Hepatocyte (in vitro differentiated cells): ENCODE measurements at places on chromosomes 1 and 21. TPM values are rescaled to one million over a fixed set of nuclear protein-coding genes. Genes with fewer than 3 reads are reported as not detected.

GRCh38 chr1:37038227-37039093 is 4.1 kb upstream of the GRIK3 start:
- peaks cover 94% of the 10 kb centered on the region for H3K27me3 ChIP-seq
- DNase-seq, result peak; percentile 52
- H3K36me3 ChIP-seq, result no peaks in the 10 kb centered on the region
- H3K4me3 ChIP-seq, result no peak overlapping the region
- no peak overlapping the region for H3K27ac ChIP-seq

DNA sequence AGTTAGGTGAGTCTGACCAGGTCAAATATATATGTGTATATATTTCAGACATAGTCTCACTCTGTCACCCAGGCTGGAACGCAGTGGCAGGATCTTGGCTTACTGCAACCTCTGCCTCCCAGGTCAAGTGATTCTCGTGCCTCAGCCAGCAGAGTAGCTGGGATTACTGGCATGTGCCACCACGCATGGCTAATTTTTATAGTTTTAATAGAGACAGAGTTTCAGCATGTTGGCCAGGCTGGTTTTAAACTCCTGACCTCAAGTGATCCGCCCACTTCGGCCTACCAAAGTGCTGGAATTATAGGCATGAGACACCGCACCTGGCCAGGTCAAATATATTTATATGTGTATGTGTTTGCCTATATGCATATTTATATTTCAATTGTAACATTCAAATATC is 581.5 kb upstream of the B3GALT2 start:
- no peaks in the 10 kb centered on the region for H3K4me1 ChIP-seq
- no peak overlapping the region for H3K27ac ChIP-seq
- no peaks in the 10 kb centered on the region for H3K36me3 ChIP-seq
- no peaks in the 10 kb centered on the region for H3K27me3 ChIP-seq

DNA sequence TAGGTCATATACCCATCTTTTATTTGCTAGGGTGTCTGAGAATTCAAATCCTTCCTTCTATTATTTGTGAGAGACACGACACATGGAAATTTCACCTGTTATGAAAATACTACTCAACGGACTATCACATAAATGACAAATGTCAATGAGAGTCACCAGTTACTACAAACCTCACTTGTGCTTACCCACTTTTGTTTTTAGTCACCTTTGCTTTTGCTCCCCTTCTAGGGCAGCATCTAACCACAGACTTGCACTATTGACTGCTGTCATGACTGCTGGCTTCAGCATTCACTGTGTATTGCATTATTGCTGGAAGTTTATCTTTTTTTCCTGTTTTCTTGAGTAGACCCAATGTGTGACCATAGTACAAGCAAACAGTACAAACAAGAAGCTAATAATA is 1048.0 kb downstream of the PLA2G4A start:
- H3K27ac ChIP-seq, result no peak overlapping the region
- no peaks in the 10 kb centered on the region for H3K36me3 ChIP-seq
- no peak for DNase-seq
- no peak overlapping the region for H3K4me3 ChIP-seq
- no peaks in the 10 kb centered on the region for H3K4me1 ChIP-seq

The SERPINC1 gene
- polyA plus RNA-seq, result 53.5 and 85.4 TPM in 2 replicates

- H3K36me3 ChIP-seq, result no peaks in the 10 kb centered on the region
- DNase-seq, result no peak
- no peaks in the 10 kb centered on the region for H3K4me1 ChIP-seq
- H3K27me3 ChIP-seq, result no peaks in the 10 kb centered on the region
- no peak overlapping the region for H3K27ac ChIP-seq
- no peak overlapping the region for H3K4me3 ChIP-seq
Observed at GRCh38 chr1:58649555-58649954, 50.3 kb downstream of the MYSM1 start.

The THEM4 gene
- polyA plus RNA-seq, result 20.2 and 25.2 TPM in 2 replicates

The MPL gene
- 0.16 and 0.54 TPM in 2 replicates for polyA plus RNA-seq

- H3K4me1 ChIP-seq, result peaks cover 18% of the 10 kb centered on the region
- DNase-seq, result peak; percentile 36
- H3K4me3 ChIP-seq, result no peak overlapping the region
- H3K27me3 ChIP-seq, result no peaks in the 10 kb centered on the region
Observed at GRCh38 chr1:246801241-246802020, 77.2 kb downstream of the SCCPDH start.

DNA sequence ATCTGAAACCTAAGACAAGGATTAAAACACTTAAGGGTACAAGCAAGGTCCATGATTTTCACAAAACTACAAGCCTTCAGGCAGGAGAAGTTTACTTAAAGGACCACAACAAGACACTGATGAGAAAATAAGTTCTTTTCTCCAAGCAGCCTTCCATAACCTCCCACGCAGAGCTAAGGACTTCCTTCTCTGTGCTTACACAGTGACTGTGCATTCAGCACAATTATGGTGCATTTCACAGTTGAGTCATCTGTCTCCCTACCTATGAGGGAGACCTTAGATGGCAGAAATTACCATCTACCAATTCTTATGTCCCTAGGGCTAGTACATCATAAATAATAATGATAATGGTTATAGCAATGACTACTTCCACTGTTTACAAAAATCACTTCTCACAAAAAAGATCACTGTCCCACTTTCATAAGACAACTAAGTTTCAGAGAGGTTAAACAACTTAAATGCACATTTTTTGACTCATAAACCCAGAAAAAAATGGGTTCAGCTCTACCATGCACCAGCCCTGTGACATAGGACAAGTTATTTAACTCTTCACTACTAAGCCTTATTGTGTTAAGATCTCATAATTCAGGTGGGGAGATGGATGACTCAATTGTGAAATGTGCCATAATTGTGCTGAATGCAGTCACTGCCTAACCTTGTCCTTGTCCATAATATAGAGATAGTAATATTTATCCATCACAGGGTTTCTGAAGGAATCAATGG is 45.3 kb downstream of the TARBP1 start:
- H3K4me3 ChIP-seq, result no peak overlapping the region
- no peaks in the 10 kb centered on the region for H3K36me3 ChIP-seq
- no peaks in the 10 kb centered on the region for H3K4me1 ChIP-seq
- no peak overlapping the region for H3K27ac ChIP-seq

The SDHC gene
- 291 and 358 TPM in 2 replicates for polyA plus RNA-seq

DNA sequence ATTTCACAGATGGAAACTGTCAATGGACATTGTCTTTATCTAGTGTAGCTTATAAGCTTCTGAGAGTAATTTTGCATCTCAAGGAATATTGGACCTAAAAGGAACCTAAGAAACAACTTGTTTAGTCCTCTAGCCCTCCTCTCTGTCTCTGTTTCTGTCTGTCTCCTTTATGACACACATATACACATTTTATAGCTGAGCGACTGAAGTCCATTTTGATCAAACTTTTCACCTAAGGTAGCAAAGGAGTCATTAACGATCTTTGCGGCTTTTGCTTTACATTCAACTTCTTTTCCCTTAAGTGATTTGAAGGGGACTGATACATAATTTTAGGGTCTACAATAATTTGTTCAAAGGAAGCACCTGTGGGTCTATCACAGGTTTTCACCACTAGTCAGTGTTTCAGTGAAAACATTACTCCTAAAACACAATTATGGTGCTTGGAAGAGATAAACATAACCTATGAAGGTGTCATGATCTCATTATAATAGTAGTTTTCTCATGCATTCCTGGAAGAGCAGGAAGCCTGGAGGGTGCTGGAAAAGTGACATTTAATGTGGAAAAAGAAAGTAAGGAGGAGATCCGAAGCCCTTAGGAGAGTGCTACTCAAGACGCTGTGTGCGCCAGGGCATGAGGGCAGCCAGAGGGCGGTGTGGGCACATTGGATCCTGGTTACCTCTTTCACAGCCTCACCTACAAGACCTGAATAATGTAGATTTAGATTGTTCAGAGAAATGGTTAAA is 248.6 kb downstream of the DNM3 start:
- peak; percentile 74 for DNase-seq
- H3K4me3 ChIP-seq, result no peak overlapping the region
- H3K27me3 ChIP-seq, result no peaks in the 10 kb centered on the region
- H3K36me3 ChIP-seq, result no peaks in the 10 kb centered on the region
- no peaks in the 10 kb centered on the region for H3K4me1 ChIP-seq
- peak overlapping the region; percentile 28 for H3K27ac ChIP-seq

GRCh38 chr1:202639500-202639899 is 70.8 kb downstream of the SYT2 start:
- no peak for DNase-seq
- H3K27ac ChIP-seq, result no peak overlapping the region
- H3K4me3 ChIP-seq, result no peak overlapping the region

The BRDT gene
- polyA plus RNA-seq, result not detected in 2 replicates

The SV2A gene
- 5.5 and 8.9 TPM in 2 replicates for polyA plus RNA-seq

The ST6GALNAC5 gene
- 1.6 and 3.7 TPM in 2 replicates for polyA plus RNA-seq

The CYP4X1 gene
- polyA plus RNA-seq, result 1.1 and 1.8 TPM in 2 replicates

DNA sequence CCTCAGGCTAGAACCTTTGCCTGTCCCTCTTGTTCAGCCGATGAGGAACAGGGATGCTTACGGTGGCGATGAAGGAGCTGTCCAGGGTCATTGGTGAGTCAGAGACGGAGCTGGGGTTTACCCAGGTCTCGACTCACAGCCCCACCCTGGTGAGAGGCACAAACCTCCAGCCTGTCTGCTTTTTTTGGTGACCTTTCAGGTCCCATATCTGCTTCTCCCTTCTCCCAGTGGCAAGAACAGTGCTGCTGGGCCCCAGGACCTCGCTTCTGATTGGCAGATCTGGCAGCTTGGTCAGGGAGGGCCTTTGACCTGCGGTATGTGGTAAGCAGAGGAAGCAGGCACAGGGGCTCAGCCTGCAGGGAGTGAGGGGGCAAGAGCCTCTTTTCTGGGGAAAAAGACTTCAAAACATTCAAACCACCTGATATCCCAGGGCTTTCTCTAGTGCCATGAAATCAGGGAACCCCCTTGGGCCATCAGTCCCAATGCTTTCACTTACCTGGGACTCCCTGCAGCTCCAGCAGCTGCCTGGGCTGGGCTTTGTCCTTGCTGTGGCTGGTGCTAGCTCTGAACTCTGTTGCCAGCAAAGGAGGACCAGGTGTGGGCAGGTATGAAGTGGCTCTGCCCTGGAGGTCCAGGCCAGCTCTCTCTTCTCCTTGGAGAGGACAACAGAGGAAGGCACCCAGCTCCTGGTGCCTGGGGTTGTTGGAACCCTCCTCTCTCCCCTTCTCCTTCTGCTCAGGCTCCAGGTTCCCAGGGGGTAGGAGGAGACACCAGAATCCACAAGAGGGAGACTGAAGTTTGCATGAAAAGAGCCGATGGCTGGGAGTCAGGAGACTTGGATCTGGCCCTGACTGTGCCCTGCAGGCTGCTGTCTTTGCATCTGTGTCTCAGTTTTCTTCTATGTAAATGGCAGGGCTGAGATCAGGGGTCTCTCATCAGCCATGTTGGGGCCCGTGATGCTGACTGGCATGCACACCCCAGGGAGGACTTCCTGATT is 41.4 kb downstream of the TRIM62 start:
- DNase-seq, result peak; percentile 35
- H3K27ac ChIP-seq, result no peak overlapping the region
- H3K36me3 ChIP-seq, result no peaks in the 10 kb centered on the region
- peaks cover 8% of the 10 kb centered on the region for H3K4me1 ChIP-seq
- H3K27me3 ChIP-seq, result no peaks in the 10 kb centered on the region

DNA sequence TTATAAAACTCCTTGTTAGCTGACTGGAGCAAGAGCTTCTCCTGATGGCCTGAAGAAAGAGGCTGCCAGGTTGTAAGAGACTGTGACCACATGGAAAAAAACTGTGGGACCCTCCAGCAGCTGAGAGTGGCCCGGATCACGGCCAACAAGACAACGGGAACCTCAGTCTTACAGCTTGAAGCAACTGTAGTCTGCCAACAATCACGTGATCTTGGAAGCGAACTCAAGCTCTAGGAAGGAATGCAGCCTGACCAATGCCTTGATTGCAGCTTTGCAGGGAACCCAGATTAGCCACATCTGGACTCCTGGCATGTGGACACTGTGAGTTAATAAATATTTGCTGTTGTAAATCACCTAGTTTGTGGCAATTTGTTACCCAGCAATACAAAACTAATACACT is 442.6 kb upstream of the PRMT6 start:
- no peak for DNase-seq
- no peaks in the 10 kb centered on the region for H3K27me3 ChIP-seq
- H3K4me1 ChIP-seq, result no peaks in the 10 kb centered on the region
- no peak overlapping the region for H3K4me3 ChIP-seq

- H3K27me3 ChIP-seq, result peaks cover 6% of the 10 kb centered on the region
- H3K4me1 ChIP-seq, result no peaks in the 10 kb centered on the region
- no peak overlapping the region for H3K27ac ChIP-seq
- no peak for DNase-seq
- no peaks in the 10 kb centered on the region for H3K36me3 ChIP-seq
- H3K4me3 ChIP-seq, result no peak overlapping the region
Observed at GRCh38 chr1:110585481-110585880, 20.7 kb downstream of the KCNA2 start.

DNA sequence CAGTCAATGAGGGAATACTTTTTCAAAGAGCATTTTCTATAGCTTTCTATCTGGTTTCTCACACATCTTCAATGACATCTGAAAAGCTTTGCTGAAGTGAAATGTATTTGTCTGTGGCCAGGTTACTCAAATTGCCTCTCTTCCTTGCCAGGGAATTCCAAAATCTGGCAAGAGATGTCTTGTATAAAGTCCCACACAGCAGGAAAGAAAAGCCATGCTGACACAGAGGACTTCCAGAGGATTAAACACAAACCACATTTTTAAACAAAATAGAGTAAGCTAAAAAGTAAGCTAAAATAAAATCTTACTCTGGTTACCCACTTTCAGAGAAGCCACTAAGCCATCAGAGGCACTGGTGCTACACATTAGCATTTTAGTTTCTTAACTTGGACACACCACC is 93.1 kb upstream of the BCAR3 start:
- H3K27ac ChIP-seq, result no peak overlapping the region
- no peak for DNase-seq
- no peak overlapping the region for H3K4me3 ChIP-seq

DNA sequence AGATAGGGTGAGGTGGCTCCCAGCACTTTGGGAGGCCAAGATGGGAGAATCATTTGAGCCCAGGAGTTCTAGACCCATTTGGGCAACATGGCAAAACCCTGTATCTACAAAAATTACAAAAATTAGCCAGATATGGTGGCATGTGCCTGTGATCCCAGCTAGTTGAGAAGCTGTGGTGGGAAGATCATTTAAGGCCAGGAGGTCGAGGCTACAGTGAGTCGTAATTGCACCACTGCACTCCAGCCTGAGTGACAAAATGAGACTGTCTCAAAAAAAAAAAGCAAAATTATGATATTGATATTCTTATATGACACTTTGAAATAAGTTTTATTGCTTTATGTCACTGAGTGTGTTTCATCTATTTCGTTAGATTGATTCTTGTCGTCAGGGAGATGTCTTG is 7.4 kb downstream of the ACADM start:
- H3K36me3 ChIP-seq, result no peaks in the 10 kb centered on the region
- peaks cover 4% of the 10 kb centered on the region for H3K4me1 ChIP-seq
- H3K27me3 ChIP-seq, result no peaks in the 10 kb centered on the region
- no peak for DNase-seq
- no peak overlapping the region for H3K4me3 ChIP-seq

The PHLDA3 gene
- polyA plus RNA-seq, result 62.9 and 64.6 TPM in 2 replicates

DNA sequence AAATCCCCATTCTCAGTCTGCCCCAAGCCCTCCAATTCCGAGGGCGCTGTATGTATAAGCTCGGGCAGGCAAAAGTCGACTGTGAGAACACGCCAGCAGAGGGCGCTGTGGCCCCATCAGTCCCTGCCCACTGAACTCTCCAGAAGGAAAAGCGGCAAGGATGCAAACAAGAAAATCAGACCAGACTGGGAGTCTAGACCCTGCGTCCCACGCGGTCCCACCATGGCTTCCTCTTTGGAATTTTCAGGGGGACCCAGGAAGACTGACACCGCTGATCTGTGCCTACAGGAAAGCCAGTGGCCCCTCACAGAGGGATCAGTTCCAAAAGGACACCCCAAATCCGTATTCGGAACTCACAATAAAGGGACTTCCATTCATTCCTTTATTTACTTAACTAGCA is 19.5 kb downstream of the TEX35 start:
- DNase-seq, result peak; percentile 91
- no peaks in the 10 kb centered on the region for H3K36me3 ChIP-seq
- no peak overlapping the region for H3K4me3 ChIP-seq
- H3K4me1 ChIP-seq, result peaks cover 22% of the 10 kb centered on the region
- H3K27me3 ChIP-seq, result no peaks in the 10 kb centered on the region
